ENCODE measurements at places on chromosomes 1 and 21.

- no peak for DNase-seq
These were observed 4.1 kb downstream of the RUNX1 start for GRCh38 chr21:35044770-35045541.

- DNase-seq, result no peak
These were observed 712.8 kb downstream of the MATN1 start for GRCh38 chr1:30010506-30011106.

- DNase-seq, result no peak
These were observed 44.2 kb downstream of the SCYL3 start for GRCh38 chr1:169849346-169850022.

DNA sequence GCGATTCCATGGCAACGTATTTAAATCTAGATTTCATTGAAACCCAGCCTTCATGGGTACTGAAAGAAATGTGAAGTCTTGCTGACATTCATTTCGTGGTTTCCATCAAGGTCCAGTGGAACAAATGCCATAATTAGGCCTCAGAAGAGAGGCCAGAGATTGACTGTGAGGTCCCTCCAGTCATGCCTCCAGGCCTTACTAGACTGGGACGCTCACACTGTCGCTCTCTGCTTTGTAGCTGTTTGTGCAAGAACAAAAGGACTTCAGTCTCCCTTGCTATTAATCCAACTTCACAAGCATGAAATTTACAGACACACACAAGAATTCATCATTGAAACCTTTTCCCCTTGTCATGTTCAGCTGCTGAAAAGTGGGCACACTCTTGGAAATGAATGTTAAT is 180.4 kb upstream of the FOXD3 start:
- no peak for DNase-seq

GRCh38 chr1:229199261-229200243 is 71.4 kb upstream of the RAB4A start:
- DNase-seq, result no peak

DNA sequence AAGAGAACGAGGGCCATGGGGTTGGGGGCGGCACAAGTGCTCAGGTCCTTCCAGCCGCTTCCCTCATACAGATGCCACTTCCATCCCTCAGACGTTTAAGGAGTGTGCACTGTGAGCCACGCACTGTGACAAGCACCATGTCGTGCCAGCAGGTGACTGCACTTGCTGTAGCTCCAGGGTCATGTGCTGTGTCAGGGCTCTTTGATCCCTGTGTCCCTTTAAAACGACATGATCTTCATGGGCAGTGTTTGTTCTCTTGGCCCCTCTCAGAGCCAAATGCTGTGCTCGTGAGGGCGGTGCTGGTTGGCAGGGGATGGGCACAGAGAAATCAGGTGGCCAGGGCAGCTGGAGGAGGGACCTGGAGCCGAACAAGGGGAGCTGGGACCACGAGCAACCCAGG is 19.9 kb downstream of the IL10RB start:
- DNase-seq, result no peak

- DNase-seq, result no peak
These were observed 502 bp upstream of the SLC35A3 start for GRCh38 chr1:99969260-99969728.

GRCh38 chr1:150121236-150121862 is 28.4 kb upstream of the PLEKHO1 start:
- DNase-seq, result no peak

GRCh38 chr1:11316701-11317100 is 43.7 kb downstream of the UBIAD1 start:
- no peak for DNase-seq

GRCh38 chr1:155514582-155515187 is 47.9 kb downstream of the ASH1L start:
- no peak for DNase-seq

DNA sequence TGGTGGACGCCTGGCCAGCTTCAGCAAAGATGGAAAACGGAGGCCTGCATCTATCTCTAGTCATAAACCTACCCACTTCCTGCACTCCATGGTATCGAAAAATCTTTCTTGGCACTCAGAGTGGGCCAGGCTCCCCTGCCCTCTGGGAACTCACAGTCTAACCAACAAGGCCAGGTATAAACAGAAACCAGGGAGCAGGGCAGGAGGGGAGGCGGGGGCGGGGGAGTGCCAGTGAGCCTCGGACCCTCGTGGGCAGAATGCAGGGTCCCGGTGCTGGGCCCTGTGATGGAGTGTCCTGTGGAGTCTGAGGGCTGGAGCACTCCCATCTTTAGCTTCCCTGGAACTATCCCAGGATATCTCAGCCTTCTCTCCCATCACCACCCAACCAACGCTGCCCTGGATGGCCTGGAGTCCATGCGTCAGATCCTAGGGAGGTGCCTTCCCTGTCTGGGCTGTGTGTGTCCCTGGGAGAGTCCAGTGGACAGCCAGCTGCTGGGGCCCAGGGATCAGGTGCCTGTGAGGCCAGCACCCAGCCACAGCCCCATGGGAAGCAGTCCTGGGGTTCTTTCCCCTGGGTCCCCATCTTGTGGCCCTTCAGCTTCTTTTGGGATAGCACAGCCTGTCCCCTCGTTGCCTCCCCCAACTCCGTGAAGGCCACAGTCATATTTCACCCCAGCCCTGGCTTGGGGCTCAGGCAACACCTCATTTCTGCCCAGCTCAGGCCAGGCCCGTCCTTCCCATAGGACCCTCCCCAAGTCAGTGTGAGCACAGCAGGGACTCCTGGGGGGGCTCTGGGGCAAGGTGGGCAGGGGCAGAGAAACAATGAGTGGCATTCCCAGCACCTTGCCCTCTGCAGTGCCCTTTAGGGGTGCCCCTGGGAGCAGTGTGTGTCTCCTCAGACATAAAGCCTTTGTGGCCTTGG is 1.1 kb upstream of the EPS8L3 start:
- DNase-seq, result no peak

GRCh38 chr1:57324388-57324787 is 99.5 kb downstream of the DAB1 start:
- no peak for DNase-seq

GRCh38 chr1:30110846-30111245 is 612.5 kb downstream of the MATN1 start:
- no peak for DNase-seq

GRCh38 chr1:97186381-97186780 is 464.8 kb downstream of the PTBP2 start:
- DNase-seq, result no peak

Measured in urothelium cell line (cell line).